CD4-positive, alpha-beta T cell treated with Interleukin-2 at 100 ng/mL for 4 hours (primary cell): ENCODE measurements at places on chromosomes 16 and 17.
A peak's percentile ranks its signal among the peaks of the same experiment; 100 is the strongest.

DNA sequence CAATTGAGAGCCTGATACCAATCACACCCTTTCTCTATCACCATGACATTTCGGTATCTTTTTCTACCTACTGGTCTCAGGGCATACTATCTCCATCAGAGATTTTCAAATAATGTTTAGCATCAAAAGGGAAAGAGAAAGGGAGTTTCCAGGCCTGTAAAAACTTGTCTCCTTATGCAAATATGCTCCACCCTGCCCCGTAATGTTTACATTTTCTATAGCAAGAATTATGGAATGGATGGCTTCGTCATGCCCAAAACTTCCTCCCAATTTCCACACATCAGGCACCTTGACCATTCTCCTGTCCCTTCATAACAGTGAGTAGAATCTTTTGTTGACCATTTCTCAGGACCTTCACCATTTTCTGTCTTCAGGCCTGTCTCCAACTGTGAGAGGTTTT lies 30.9 kb upstream of the HLF start:
- DNase-seq, result no peak

DNA sequence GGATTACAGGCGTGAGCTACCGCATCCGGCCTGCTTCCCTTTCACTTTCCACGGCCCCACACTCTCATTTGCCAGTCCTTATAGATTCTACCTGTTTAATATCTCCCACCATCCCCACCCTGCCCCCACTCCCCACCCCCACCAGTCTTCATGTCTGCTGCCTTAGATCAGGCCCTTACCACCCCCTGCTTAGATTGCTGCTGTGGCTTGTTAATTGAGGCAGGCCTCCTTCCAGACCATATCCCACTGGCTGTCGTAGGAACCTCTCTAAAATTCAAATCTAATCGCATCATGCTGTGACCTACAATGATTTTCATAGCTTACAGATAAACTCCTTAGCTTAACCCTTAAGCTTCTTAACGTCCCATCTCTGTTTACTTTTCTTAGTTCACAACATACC lies 4.9 kb downstream of the IQCK start:
- DNase-seq, result no peak

GRCh38 chr16:17970816-17971331 lies 365.7 kb downstream of the NPIPA8 start:
- DNase-seq, result no peak

- no peak for DNase-seq
Observed at GRCh38 chr16:77849646-77850258, 61.4 kb downstream of the VAT1L start.

GRCh38 chr16:79964104-79964503 lies 363.6 kb upstream of the MAF start:
- no peak for DNase-seq

GRCh38 chr16:55710466-55710865 lies 54.7 kb downstream of the SLC6A2 start:
- DNase-seq, result no peak

DNA sequence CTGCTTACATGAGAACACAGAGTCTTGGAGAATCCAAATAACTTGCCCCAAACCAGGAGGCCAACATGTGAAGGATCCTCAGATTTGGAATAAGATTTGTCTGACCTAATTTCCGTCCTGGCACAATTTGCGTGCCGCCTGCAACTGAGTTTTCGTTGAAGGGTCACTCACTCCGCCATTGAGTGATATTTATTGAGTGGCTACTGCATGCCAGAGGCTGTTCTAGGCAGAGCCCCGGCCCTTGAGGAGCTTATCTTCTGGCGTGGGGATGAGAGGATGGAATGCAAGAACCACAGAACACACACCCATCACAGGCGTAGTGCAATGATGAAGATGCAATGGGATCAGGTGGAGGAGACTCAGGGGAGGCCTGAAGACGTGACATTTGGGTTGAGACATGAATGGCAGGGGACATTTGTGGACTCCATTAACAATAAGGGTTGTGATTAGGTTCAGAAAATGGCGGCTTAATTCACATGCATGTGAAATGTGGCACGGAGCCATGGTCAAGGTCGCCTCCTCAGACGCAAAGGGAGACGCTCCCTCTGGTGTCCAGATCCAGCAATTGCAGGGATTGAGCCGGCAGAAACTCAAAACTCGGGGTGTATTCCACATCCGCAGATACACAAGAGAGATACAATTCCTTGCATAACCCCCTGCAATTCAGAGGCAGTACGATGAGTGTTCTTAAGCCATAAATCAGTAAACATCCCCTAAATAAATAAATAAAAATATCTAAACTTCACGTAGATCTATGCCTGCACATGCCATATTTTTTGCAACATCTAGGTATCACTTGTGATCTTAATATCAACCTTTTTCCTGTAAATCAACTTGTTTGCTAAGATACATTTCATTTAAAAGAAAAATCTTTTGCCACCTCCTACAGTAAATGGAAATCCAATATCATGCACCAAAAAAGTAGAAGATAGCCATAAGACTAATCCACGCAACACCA lies 57.9 kb upstream of the CACNG4 start:
- peak; percentile 62 for DNase-seq

GRCh38 chr17:73304971-73305812 lies 6.6 kb downstream of the CDC42EP4 start:
- DNase-seq, result no peak

GRCh38 chr17:28416703-28417311 lies 10.8 kb upstream of the SLC46A1 start:
- DNase-seq, result peak; percentile 64

GRCh38 chr16:53085369-53085843 lies 30.6 kb downstream of the CHD9 start:
- DNase-seq, result no peak

GRCh38 chr17:56786989-56787482 lies 46.7 kb downstream of the C17orf67 start:
- DNase-seq, result peak; percentile 50

- no peak for DNase-seq
Observed at GRCh38 chr17:81909966-81910839, 996 bp downstream of the PCYT2 start.

- no peak for DNase-seq
Observed at GRCh38 chr16:13154799-13155198, 253.4 kb downstream of the SHISA9 start.

DNA sequence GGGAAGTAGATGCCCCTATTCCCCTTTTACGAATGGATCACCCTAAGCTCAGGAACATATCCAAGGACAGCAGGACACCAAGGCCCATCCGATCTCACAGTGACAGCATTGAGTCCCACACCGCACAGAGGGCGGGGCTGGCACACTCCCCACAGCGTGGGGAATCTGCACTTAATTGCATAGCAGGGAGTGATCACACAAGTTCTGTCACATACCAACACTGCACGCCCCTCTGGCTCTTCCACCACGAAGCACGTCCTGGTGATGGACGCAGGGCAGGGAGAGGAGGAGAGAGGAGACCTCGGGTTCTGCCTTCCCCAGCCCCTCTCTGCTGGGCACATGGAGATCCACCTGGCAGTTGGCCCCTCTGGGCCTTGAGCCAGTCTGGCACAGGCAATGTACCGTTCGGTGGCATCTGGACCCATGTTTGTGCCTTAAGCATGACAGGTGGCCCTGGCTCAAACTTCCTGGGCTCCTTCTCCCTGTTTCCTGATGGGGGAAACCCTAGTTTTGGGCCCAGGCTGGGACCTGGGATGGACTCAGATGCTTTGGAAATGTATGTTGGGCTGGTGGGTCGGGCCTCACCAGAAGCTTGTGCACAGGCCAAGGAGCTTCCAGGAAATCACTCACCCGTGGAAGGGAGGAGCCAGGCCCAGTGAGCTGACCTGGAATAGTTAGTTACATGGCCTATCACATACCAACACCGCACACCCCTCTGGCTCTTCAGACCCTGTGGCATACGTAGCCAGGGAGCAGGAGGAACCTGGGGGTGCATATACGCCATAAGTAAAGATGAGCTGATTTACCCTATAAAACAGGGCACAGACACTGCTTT lies 35.1 kb upstream of the CREBBP start:
- DNase-seq, result no peak

GRCh38 chr17:65696739-65697394 lies 135.4 kb upstream of the AXIN2 start:
- DNase-seq, result no peak

DNA sequence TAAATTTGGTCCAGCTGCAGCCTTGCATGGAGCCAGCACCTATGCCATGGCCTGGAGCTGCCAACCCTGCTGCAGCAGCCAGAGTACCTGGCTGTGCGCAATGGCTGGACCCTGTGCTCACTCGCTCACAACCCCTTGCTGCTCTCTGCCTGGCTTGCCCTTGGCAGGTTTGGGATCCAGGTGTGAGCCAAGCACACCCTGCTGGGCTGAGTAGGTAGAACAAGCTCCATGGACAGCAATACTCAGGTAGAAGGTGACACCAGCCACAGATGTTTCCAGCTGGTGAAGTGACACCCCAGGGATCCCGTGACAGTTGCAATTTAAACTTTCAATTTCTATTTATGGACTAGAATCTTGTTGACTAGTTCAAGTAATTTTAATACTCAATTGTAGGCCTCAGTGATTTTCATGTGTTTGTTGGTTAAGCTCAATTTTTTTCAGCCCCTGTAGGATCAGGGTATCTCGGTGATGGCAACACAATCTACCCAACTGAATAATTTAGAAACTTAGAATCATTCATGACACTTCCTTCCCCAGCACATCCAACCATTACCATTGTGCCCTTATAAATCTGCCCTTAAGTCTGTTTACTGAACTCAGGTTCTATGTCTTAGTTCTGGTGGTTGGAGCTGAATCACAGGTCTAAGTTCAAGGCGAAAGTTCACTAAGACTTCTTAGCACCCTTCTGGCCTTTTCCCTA lies 480.0 kb downstream of the PMP22 start:
- DNase-seq, result peak; percentile 12

DNA sequence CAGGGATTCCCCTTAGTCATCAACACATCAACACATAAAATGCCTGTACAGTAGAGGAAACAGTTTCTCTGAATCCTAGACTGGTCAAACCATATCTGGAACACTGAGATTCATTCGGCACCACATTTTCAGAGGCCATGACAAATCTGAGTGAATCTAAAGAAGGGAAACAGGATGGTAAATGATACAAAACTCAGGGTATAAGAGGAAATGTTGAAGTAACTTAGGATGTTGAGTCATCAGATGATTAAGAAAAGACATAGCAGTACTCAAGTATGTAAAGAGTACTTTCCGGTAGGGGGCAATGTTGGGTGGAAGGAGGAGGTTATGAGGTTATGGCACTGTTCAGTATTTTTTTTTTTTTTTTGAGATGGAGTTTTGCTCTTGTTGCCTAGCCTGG lies 358.5 kb upstream of the PMFBP1 start:
- DNase-seq, result no peak

GRCh38 chr16:2969545-2970521 lies 685 bp downstream of the PAQR4 start:
- DNase-seq, result peak; percentile 59

GRCh38 chr16:70594569-70594968 lies 51.8 kb upstream of the IL34 start:
- DNase-seq, result no peak

- DNase-seq, result no peak
Observed at GRCh38 chr16:69048328-69049120, 56.9 kb upstream of the HAS3 start.

- no peak for DNase-seq
Observed at GRCh38 chr17:71730871-71731270, 389.9 kb upstream of the SOX9 start.

- no peak for DNase-seq
Observed at GRCh38 chr17:55336426-55336825, 71.7 kb downstream of the HLF start.

- no peak for DNase-seq
Observed at GRCh38 chr17:70857351-70857750, 688.0 kb downstream of the KCNJ2 start.

DNA sequence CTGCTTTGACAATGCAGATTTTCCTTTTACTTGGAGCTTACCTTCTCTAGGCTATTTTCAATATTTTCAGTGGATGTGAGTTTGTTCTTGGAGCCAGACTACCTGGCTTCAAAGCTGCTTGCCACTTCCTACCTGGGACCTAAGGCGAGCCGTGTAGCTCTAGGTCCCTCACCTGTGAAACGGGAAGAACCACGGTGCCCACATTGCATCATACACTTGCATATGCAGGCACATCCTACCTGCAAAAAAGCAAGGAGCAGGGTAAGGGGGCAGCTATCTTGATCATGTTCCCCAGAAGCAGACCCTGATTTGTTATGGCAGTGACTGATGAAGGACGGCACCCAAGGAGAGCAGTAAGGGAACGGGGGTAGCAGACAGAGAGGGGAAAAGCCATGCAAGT lies 27.0 kb upstream of the MPRIP start:
- DNase-seq, result no peak

GRCh38 chr16:71610936-71611871 lies 14.8 kb upstream of the MARVELD3 start:
- peak; percentile 72 for DNase-seq

- no peak for DNase-seq
Observed at GRCh38 chr17:45924332-45924820, 30.0 kb downstream of the MAPT start.

GRCh38 chr17:52147431-52147830 lies 11.1 kb downstream of the CA10 start:
- DNase-seq, result no peak

GRCh38 chr16:89695086-89695874 lies 6.2 kb downstream of the SPATA2L start:
- no peak for DNase-seq

DNA sequence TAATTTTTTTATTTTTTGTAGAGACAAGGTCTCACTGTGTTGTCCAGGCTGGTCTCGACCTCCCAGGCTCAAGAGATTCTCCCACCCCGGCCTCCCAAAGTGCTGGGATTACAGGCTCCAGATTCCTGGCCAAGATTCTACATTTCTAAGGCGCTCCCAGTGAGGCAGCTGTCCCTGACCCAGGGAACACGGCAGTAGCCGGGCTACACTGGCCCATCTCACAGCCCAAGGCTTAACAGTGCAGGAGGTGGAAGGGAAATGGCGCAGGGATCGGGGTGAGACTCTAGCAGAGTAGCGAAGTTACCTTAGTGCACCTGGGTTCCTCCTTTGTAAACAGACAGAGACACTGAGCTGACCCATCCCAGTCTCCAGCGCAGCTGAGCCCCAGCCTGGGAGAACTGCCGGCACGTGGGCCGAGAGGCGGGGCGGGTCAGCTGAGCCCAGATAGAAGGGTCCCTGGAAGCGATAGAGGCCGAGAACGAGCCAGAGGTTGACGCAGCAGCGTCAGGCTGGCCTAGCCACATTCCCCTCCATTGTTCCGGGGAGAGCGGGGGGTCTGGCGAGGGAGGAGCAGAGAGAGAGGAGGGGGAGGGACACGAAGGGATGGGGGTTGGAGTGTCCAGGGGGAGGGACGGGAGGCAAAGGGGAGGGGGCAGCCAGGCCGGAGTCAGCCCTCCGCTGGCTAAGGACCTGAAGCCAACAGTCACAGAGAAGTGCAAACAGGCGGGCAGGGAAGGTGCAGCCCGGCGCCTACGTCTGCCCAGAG lies 2.5 kb downstream of the CARHSP1 start:
- no peak for DNase-seq

GRCh38 chr16:11296706-11297491 lies 15.8 kb upstream of the PRM1 start:
- DNase-seq, result no peak

- no peak for DNase-seq
Observed at GRCh38 chr16:85124636-85125346, 12.5 kb upstream of the CIBAR2 start.
